ENCODE measurements at places on chromosomes 1 and 21. TPM values are rescaled to one million over a fixed set of nuclear protein-coding genes. Genes with fewer than 3 reads are reported as not detected.

- no peak for DNase-seq
Measured at GRCh38 chr21:33434770-33435360, 31.7 kb downstream of the IFNGR2 start.

HSD3B1 gene
- total RNA-seq: not detected

- DNase-seq: no peak
Measured at GRCh38 chr1:162142968-162143367, 73.5 kb downstream of the NOS1AP start.

DNA sequence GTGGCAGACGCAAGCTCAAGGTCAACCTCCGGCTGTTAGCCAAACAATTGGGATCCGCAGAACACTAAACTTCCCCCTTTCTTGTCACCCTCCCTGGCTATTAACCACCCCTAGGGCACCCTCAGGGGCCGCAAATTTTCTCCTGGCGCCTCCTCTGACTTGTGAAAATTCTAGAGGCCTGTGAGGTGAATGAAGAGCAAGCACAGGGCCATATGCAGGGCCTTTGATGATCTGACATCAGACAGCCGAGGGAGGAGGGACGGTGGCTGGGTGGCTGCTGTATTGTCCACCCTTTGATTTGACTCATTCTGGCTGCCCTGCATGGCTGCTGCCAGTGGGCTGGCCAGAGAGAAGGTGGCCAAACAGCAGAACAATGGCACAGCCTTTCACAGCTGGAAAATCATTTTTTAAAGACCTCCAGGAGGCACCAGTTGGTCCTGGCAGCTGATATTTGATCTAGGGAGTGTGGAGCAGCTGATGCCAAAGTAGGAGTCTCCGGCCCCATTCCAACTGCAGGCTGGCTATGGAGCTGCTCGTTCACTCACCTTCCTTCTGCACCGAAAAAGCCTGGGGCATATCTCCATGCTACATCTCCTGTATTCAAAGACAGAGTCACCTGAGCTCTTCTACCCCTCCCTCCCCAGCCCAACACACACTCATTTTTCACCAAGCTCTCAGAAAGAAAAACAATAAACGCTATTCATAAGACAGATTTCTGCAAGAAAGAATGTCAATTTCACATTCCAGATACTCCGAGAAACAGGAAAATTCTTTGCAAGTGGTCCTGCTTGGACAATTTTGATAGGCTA, 44.9 kb upstream of the BARHL2 start:
- no peak for DNase-seq

GRCh38 chr1:24727501-24728216, 17.6 kb upstream of the CLIC4 start:
- DNase-seq: no peak

DNA sequence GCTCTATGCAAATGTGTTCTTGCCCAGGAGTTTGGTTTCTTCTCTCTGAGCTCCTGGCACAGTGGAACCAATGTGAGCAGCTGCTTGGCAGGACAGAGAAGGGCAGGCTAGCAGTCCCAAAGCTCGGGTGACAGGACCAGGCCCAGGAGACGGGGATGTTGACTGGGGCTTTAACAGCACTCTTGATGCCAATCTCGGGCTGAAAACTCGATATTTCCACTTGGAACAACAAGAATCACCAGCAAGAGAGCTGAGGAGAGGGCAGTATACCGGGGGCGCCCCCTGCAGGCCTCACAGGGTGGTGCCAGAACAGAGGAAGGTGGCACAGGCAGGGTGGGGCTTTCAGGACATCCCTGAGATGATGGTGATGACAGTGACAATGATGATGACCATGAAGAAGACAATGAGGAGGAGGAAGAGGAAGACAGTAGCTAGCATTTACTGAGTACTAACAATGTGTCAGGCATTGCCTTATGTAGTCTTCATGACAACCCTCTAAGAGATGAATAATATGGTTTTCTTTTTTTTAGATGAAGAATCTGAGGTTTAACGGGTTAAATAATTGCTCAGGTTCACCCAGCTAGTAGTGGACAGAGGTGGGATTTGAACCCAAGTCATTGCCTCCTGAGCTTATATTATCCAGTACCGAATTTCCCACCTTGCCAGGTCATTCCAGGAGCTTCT, 2.7 kb upstream of the KCNJ9 start:
- DNase-seq: peak; percentile 61

DNA sequence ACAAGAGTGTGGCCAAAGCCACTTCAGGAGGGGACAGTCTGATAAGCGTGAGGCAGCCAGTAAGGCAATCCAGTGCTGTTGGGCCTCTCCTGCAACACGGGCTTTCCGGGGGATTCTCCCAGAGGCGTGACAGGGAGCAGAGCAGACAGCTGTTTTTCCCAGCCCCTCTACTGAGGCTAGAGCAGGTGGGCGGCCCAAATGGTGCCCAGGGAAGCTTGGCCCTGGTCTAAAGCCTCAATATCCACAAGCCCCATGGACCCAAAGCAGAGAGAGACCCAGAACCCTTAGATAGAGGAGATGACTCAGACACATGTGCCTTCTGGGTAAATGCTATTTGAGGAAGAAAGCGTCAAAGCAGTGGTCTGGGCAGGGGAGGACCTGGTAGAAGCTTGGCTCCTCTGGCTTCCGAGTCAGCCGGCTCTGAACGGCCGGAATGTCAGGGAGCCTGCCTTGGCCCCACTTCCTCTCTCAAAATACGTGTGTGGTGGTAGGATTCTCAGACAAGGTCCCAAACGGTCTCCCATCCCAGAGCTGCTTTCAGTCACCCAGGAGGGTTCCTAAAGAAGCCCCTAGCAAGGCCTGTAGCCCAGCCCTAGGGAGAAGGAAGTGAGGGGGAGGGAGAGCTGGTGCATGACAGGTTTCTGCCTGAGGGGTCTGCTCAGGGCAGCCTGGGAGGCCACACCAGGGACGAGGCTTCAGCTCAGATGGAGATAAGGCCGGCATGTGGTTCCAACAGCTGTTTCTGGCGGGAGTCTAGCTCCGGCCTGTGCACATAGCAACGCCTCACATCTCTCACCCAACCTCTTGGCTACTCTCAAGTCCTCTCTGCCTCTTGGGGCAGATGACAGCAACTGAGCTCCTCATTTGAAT, 28.8 kb downstream of the PIK3C2B start:
- DNase-seq: no peak

DNA sequence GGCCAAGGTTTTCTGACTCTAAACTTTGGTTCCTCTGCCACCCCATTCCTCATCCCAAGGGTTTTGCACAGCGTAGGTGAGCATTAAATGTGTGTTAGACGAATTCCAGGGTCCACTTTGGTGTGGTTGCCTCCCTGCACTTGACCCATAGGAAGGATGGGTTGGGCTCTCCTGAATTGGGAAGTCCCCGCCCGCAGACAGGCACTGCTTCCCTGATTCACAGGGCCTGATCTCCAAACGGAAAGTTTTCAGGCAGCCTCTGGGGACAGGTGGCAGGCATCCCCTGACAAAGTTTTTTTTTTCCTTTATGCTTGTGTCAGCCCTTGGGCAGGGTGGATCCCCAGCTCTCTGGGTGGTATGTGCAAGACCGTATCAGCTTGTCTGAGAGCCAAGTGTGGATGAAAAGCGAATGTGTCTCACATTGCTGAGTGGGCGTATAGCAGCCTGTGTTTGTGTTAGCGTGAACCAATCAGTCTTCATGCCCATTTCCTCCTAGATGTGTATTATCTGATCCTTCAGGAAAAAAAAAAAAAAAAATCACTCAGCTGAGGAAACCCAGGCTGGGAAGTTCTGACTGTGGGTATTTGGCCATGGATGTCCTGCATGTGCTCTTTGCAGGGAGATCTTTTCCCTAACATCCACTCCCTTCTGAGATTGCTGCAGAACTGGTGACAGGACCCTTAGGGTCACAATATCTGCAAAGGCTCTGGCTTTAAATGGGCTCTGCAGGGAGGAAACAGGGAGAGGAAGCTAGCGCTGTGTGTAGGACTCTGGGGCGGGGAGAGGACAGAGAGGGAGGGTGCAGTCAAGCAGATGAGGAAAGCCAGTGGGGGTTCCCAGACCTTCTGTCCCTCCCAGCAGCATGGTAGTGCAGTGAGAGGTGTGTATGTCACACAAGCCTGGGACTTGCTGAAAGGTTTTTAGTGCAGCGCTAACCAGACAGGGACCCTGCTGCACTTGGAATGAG, 42.2 kb upstream of the TRABD2B start:
- no peak for DNase-seq

GRCh38 chr1:205700865-205701401, 20.6 kb upstream of the SLC45A3 start:
- peak; percentile 51 for DNase-seq

DNA sequence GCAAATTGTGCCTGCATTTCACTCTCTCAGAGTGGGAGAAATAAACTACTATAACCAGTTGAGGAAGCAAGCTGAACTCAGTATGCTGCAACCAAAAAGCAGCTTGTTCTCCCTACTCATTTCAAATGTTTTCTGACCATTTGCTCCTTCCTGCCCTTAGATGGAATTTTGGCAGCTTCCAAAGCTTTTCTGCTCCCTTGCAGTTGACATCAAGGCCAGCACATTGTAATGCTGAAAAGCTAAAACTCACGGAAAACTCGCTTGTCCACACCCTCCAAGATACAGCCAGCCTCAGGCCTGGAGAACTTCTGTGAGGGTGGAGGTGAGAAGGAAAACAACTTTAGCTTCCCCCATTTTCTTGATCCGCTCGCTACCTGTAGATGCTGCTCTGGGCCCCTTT, 5.0 kb upstream of the CHML start:
- no peak for DNase-seq

DNA sequence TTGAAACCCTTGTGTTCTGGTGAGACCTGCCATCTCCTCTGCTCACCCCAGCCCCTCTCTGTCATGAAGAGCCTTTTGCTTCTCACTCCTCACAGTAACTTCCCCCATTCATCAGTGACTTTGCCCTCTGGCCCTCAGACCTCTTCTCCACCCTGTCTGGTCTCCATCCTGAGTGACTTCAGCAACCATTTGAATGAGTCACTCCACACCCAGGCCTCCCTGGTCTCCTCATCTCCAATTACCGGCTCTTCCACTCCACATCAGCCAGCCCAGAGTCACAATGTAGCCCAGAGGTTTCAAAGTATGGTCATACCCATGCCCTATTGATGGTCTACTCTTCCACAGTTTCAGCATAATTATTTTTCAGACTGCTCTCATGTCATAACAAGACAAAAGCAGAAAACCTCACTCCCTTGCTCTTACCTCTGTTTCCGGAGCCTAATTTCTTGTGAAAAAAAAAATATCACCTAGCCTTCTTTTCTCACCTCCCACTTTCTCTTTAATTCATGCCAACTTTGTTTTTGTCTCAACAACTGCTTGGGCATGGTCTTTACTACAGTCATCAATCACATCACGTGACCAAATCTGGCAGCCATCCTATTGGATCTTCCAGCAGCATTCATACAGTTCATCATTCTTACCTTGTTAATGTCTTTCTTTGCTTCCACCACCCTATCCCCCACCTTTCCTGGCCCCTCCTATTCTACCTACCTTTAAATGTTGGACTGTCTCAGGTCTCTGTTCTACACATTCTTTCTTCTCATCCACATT, 35.6 kb upstream of the NEK7 start:
- DNase-seq: no peak

ZNF648 gene
- not detected for total RNA-seq

CFHR3 gene
- not detected for total RNA-seq

RAB7B gene
- total RNA-seq: not detected

DNA sequence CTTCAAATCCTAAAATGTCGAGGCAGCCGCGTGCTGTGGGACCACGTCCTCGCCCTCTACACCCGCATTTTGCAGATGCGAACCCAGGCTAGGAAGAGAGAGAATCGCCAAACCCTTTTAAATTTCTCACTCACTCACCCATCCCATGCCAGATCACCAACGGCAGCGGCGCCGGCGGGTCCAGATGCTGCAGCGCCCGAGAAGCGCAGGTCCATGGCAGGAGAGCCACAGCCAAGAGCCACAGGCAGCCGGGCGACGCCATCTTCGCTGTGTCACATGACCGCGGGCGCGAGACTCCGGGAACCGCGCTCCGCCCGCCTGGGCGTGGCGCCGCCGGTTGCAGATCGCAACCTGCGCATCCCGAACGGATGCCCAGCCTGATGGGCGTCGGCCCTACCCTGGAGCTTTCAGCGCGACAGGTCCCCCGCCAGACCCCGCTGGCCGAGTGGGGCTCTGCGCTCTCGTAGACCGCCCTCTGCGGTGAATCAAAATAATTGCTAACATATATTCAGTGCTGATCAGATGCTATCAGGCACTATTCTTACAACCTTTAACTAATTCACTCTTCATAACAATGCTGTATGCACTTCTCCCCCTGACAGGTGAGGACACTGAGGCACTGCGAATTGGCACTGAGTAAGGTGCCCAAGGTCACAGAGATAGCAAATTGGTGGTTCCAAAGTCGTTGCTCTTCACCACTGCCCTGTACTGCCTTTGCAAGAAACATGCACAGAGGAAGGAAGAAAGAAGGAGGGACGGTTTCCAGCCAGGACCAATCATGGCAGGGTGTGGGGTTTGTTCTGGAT, at the start of gene PPT1:
Gene PPT1 (minus strand): TSS at position 276 of the 806 bp plus-strand sequence. CDS start 14 bp downstream, at position 262.
- DNase-seq: peak; percentile 74

POTED gene
- not detected for total RNA-seq

CD5L gene
- total RNA-seq: not detected

ARHGAP29 gene
- total RNA-seq: 276 TPM

DNA sequence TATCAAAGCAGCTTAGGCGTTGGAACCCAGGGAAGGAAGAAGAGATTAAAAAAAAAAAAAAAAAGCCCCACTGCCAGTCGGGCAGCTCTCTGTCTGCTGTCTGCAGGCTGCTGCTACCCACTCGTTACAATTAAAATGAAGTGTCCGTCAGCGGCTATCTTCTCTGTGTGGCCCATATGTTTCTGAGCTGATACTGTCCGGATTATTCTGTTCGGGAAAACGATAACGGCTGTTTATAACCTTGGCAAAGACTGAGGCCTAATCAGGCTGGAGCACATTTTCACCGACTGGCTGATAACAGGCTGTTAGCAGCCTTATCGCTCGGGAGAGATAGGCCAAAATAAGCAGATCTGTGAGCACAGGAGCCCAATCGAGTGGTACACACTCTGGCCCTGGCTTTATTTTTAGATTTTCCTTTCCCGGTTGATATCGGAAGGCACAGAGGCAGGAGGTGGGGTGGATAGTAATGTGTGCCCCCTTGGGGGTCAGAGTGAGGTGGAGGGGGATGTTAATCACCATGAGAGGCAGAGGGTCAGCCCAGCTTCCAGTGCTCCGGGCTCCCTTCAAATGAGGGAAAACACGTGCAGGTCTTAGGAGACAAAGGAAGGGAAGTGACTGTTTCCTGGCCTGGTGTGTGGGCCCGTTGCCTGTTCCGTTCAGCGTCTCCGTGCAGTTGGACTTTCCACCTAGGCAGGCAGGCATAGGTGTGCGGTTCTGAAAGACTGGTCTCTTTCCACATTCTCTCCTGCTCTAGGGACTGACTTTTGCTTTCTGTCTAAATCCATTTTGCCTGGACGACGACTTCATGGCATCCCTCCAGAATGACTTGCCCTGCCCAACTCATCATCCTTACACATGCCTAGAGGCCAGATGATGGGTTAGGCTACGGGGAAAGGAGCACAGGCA, 153.4 kb downstream of the PBX1 start:
- DNase-seq: peak; percentile 8

DNA sequence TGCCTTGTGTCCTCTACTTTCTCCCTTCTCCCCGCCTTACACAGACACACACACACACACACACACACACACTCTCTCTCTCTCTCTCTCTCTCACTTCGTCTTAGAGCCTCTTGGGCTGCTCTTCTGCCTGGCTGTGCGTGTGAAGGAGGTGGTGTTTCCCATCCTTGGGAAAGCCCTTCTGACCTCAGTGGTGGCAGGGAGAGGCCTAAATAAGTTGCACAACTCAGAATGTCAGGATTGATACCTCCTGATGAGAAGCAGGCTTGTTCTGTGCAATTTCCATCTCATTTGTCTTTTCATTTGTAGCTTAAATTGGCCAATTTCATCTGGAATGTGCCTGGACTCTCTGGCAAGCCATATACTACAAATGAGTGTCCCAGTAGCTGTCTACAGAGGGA, 25.0 kb downstream of the LRRN2 start:
- DNase-seq: no peak

SPRR1B gene
- not detected for total RNA-seq

- no peak for DNase-seq
Measured at GRCh38 chr1:242128951-242129502, 130.1 kb upstream of the MAP1LC3C start.
